AG10803 (cell line): ENCODE measurements at places on chromosomes 12 and 14.
A peak's percentile ranks its signal among the peaks of the same experiment; 100 is the strongest.

- DNase-seq: no peak
Measured at GRCh38 chr14:20971705-20972021, 16.4 kb downstream of the RNASE2 start.

DNA sequence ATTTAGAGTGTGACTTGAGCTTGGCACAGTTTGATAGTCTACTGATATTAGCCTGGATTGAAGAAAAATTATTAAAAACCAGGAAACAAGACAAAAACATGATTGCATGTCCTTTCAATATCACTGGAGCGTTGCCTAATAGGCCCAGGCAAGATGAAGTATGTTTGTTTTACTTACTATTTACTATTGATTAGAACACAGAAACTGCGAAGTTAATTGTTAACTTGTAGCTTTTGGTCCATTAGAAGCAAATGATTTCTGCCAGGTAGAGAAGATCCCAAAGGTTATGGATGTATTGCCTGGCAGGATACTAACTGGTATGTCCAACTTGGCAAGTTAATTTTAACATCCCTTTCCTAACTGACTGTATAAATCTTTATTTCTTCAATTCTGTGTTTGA, 268.9 kb downstream of the ETNK1 start:
- no peak for DNase-seq

DNA sequence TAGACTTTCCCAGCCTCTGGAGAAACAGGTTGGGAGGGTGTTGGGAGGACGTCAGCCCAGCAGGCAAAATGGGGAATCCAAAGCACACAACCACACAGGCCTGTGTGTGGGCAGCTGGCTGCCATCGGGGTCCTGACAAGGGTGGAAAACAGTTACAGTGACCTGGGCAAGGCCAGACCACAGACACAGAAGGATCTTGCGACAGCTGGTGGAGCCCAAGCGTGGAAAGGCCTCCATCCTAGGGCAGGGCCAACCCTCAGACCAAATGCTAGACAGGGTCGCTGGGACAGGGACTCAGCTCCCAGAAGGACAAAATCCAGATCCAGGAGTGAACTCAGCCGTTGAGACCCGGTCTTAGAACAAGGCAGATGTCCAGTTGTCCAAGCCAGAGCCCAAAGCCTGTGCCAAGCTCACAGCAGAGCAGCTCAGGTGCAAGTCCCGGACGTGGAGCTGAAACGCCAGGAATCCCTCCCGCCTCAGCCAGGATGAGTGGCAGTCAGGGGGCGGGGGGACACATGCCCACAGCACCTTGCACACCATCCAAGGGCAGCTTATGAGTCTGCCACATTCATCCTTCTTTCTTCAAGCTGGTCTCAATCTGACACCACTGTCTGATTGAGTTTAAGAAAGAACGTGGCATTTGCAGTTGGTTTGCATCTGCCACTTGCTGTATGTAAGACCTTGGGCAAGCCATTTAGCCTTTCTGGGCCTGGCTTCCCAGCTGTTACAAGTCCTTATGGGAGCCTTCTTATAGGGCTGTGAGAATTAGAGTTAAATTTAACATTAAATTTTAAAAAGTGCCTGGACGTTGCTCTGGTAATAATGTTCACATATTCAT, 37.6 kb downstream of the DEGS2 start:
- DNase-seq: no peak

DNA sequence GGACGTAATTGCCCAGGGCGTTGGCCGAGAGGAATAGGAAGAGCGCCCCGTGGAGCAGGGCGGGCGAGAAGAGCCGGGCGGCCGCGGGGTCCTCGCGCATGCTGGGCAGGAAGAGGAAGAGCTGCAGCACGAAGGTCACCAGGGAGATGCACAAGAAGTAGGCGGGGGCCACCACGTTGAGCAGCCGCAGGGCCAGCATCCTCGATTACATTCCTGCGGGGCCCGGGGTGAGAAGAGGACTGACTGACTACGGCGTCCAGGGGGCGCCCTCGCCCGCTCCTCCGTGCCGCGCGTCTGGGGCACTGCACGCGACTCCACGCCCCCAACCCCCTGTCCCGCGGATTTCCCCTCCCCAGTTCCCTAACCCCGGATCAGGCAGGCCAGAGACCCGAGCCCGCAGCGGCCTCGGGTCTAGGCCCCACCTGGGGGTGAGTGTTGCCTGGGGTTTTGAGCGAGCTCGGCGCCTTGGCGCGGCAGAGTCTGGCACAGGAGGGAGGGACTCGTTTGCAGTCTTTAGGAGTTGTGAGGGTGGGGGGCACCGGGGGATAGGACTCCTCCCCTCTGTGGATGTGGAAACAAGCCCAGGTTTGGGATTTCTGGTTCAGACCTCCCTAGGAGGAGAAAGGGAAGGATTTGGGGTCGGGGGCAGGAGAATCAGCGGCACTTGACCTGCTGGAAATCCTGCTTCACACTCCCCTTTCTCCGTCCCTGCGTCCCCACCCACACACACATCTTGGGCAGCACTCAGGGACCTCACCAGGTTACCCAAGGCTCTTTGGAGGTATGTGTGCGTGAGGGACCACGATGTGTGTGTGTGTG, 1.8 kb downstream of the ZDHHC22 start:
- no peak for DNase-seq

DNA sequence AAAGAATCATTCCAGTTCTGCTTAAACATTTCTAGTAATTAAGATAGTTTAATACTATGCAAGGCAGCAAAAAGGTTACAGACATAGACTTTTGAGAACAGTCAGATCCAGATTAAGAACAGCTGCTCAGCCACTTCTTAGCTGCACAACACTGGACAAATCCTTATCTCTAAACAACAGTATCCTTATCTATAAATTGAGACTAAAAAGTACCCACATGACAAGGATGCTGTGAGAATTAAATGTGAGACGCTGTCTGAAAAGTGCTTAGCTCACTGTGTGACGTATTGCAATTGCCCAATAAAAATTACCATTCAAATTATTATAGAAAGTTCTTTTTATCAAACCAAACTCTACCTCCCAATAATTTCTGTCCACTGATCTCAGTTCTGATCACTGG, 35.5 kb downstream of the BORCS5 start:
- DNase-seq: no peak

GRCh38 chr12:39692258-39692853, 72.8 kb upstream of the ABCD2 start:
- DNase-seq: peak; percentile 6

DNA sequence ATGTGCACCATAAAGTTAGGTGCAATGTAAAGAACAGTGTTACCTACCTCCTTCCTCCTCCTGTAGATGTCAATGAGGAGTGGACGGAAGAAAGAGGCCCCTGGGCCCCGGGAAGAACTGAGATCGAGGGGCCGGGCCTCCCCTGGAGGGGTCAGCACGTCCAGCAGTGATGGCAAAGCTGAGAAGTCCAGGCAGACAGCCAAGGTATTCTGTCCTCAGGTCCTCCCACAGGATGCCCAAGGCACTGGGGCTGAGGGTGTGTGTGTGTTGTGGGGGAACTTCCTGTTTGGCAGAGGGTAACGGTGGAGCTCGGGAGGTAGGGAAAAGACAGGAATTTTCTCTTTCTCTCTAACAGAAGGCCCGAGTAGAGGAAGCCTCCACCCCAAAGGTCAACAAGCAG, 6.4 kb downstream of the ATN1 start:
- no peak for DNase-seq

- DNase-seq: no peak
Measured at GRCh38 chr12:11707535-11707934, 58.1 kb downstream of the ETV6 start.

DNA sequence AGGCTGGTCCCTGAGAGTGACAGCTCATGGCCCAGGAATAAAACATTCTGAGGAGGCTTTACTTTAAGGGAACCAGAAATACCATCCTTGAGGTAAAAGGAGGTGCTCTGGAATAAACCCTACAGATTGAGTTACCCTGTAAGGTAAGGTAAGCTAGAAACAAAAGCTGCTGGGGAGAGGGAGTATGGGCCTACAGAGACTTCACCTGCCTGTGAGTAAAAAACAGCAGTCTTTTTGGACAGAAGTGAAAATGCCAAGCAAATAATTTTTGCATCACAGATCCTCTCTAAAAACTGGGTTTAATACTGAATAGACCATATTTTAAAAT, 41.2 kb downstream of the CORO1C start:
- DNase-seq: no peak

GRCh38 chr12:29086325-29087271, 62.5 kb upstream of the FAR2 start:
- DNase-seq: no peak

- DNase-seq: no peak
Measured at GRCh38 chr12:124241776-124242528, 52.9 kb upstream of the RFLNA start.

GRCh38 chr12:68497702-68498101, 113.0 kb upstream of the RAP1B start:
- DNase-seq: peak; percentile 100

GRCh38 chr12:94792693-94793092, 142.3 kb upstream of the TMCC3 start:
- DNase-seq: no peak

DNA sequence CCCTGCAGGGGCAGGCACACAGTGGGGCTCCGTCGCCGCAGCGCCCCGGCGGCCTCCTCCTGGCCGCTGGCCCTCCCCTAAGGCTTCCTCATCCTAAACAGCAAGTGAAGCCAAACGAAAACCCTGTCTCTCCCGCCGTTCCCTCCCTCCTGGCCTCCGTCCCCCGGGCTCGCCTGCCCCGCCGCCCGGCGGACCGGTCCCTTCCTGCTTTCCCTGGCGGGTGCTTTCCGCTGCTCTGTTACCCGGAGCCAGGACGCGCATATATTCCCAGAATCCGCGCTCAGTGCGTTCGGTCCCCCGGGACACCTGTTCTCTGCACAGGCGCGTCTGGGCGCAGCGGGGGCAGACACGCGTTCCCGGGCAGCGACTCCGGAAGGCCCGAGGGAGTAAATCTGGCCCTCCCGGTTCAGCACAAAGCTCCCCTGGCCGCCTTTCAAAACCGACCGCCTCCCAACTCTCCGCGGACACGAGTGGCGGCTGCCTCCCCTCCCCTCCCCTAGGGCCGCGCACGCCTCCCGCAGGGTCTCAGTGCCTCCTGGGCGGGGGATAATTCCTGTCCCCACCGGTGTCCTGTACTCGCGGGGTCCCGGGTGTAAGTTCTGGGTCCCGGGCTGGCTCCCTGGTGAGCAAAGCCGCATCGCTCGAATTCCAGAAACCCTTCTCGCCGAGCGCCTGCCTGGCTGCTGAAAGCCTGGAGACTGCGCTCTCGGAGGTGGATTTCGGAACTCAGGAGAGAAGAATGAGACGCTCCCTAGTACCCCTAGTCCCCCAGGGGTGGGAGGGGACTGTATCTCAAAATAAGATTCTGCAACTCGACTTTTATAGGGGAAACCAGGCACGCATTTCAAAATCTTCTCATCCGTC, 21.4 kb upstream of the CEP170B start:
- DNase-seq: no peak

DNA sequence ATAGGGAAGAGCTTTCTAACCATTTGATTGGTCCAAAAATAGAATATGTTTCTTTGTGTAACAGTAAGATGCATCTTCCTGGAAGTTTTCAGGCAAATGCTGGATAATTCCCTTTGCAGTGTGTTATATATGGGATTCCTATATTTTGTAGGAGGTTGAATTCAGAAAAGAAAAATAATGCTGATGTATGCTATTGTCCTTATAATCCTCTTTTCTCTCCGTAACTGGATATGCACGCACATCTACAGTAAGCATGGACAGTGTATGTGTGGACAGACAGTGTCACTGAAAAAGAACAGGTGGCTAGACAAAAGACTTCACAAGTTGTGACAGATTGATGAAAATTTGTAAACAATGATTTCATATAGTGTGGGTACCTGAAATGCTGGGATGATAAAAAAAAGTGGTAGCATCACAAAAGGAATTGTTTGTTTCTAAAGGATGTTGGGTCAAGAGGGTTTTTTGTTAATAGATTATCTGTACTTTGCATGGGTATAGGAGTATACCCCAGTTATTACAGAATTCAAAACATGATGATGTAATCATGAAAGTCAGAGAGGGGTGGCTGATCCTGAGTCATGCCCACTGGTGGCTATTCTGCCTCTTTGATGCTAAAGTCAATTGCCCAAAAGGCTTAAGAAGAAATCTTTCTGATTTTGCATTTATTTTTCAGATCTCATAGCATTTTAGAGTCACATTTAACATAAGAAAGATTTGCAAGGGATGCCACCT, 160.7 kb upstream of the TMTC1 start:
- no peak for DNase-seq

DNA sequence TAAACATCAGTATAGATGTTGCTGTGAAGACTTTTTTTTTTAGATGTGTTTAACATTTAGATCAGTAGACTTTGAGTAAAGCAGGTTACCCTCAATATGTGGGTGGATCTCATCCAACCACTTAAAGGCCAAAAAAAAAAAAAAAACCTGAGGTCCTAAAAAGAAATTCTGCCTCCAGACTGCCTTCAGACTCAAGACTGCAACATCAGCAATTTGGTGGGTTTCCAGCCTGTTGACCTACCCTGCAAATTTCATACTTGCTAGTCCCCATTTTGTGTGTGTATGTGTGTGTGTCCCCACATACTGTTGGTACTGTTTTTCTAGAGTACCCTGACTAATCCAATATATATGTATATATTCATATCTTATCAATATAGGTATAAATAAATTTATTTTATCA, 55.6 kb downstream of the OSBPL8 start:
- no peak for DNase-seq

DNA sequence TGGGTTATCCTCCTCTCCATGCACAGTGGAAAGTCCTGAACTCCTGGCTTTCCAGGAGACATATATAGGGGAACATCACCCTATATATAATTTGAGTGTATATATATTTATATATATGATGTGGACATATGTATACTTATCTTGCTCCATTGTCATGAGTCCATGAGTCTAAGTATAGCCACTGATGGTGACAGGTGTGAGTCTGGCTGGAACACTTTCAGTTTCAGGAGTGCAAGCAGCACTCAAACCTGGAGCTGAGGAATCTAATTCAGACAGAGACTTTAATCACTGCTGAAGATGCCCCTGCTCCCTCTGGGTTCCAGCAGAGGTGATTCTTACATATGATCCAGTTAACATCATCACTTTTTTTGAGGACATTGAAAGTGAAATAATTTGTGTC, 4.4 kb downstream of the SSTR1 start:
- no peak for DNase-seq

- DNase-seq: no peak
Measured at GRCh38 chr14:70002589-70003346, 123.6 kb downstream of the SMOC1 start.

- peak; percentile 75 for DNase-seq
Measured at GRCh38 chr14:93047661-93048060, 68.1 kb downstream of the ITPK1 start.

DNA sequence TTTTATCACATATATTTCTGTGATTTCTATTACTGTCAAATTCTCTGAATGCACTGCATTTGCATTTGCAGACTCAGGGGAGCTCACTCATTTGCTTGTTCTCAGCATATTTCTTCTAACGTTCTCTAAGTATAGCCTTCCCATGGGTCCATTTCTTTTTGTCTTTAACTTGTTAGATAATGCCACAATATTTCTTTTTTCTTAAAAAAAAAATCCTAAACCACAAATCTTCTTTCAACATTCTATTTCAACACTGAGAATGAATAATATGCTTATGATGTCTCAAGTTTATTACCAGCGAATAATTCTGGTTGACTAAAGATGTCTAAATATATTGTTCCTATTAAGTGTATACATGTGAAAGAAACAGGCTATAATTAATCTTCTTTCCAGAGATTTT, 200.2 kb downstream of the ANO6 start:
- peak; percentile 61 for DNase-seq

- DNase-seq: no peak
Measured at GRCh38 chr14:75851574-75851866, 130.3 kb downstream of the TGFB3 start.

- peak; percentile 97 for DNase-seq
Measured at GRCh38 chr12:6553051-6553868, 2.6 kb downstream of the IFFO1 start.
